Effector memory CD8-positive, alpha-beta T cell (primary cell): ENCODE measurements at places on chromosomes 4 and X.

GRCh38 chrX:65093658-65094057 is 117.4 kb upstream of the ZC4H2 start:
- DNase-seq, result no peak

DNA sequence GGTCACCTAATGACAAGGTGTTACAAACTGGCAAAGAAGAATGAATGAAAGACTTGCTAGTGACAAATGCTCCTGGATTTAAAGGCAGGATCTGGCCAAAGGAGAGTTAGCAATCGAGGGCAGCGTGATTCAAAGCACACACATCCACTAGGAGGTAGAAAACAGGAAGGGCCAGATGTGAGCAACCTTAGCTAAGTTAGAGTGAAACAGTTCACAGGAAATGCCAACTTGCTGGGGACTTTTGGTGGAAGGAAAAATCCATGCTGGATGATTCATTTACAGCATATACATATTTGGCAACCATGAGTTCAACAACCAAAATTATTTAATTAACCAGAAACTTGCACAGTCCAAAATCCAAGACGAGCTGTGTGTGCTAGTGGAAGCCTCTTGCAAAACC is 276.9 kb downstream of the PTTG2 start:
- no peak for DNase-seq

DNA sequence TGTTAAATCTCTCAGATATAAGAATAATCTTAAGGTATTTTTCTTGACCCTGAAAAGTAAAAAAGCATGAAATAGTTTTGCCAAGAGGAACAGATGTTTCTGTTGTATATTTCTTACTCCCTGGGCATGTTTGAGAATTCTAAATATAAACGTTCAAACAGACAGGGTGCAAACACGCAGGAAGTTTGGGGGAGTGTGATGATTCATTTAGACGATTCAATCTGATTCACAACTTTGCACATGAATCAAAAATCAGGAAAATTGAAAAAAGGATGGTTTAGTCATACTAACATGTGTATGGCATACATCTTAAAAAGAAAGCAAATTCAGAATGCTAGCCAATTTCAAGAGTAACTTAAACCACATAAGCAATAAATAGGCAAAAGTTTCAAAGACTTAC is 340.3 kb upstream of the GRID2 start:
- DNase-seq, result no peak

DNA sequence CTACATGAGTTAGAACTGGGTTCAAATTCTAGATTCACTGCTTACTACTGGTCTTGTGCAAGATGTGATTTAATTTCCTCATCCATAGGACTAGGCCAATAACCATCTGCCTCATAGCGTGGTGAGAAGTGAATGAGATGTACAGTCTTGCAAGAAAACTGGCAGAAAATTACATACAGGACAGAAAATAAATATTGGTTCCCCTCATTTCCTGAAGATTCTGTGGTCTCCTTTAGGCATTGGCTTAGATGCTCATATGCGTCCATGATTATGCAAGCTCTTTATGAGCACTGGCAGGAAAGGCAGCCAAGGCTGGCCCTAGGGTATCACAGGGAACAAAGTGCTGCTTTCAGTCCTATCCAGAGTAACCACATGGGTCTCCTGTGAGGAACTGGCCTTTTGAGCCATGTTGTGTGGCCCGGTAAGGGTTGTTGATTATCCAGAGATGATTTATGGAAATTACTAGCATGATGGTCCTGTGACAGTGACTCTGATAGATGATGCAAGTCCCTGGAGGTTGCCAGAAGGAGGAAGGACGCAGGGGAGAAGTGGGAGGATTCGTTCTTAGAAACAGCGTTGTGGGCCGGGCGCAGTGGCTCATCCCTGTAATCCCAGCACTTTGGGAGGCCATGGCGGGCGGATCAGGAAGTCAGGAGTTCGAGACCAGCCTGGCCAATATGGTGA is 9.9 kb upstream of the MOB1B start:
- no peak for DNase-seq
